ENCODE measurements at places on chromosomes 13 and 19.

- DNase-seq, result no peak
Measured at GRCh38 chr19:5542665-5543064, 25.1 kb downstream of the TINCR start.

- no peak for DNase-seq
Measured at GRCh38 chr13:104592127-104592526, 1525.9 kb upstream of the SLC10A2 start.

- DNase-seq, result no peak
Measured at GRCh38 chr13:113827021-113827420, 36.9 kb downstream of the GAS6 start.

DNA sequence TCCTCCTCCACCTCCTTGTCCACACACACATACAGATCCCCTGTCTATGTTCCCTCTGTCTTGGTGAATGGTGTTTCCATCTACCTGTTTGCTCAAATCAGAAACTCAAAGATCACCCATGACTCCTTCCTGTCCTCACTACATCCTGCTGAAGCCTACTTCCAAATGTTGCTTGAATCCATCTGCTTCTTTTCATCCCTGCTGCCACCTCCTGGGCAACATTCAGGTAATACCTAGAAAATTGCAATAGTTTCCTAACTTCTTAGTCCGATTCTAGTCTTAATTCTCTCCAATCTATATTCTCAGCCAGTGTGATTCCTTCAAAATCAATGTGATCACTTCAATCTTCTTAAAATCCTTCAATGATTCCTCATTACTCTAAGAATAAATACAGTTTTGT lies 155.5 kb upstream of the STARD13 start:
- DNase-seq, result no peak

DNA sequence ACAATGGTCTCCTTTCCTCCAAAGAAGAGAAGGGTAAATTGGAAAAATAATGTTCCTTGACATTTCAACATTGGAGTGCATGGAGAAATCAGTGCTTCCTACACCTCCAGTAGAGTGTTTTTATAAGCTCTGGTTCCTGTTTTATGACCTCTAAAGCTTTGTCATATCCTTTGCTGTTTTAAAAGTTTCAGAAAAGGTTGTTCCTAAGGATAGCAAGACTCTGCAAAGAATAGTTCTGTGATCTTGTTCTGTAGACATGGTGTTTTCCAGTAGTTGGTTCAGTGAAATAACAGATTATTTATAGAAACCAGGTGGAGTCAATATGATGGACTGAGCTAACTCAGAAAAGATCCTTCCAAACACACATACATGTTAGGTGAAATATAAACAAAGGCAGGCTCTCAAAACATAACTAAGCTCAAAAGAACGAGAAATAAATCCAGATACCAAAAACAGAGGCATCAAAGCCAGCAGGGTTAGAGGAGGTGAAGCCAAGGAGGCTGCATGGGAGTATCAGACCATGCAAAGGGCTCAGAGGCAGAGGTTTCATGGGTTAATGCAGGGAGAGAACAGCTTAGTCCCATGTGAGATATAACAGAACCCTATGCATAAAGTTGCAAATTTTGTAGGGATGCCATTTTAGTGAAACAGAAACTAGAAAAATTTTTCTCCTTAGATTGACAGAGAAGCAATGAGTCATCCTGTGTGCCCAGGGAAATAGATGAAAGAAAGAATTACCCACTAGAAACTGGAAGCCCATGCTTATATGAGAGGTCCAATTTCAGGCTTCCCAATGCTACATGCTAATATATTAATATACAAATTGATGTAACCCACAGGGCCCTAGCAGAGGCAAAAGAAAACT lies 44.3 kb downstream of the SHISA2 start:
- no peak for DNase-seq

DNA sequence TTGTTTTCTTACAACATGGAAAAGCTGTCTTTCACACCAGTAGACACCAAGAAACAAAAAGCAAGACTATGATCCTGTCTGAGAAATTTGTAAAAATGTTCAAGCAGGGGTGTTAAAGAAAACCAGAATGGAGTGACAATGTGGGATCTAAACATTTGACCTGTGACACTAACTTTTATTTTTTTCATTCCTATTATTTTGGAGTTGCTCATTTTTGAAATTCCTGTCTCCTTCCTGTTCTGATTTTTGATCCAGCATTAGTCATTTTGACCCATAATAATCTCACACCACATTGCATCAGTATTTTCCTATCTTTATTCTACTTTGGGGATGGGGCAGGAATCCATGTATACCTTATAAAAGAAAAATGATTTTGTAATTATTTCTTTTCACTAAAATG lies 164.2 kb downstream of the DLEU7 start:
- DNase-seq, result no peak

- DNase-seq, result no peak
Measured at GRCh38 chr19:10797078-10797477, 38.9 kb downstream of the TMED1 start.

GRCh38 chr19:6963937-6964336 lies 57.3 kb downstream of the MBD3L2B start:
- no peak for DNase-seq

GRCh38 chr13:20105161-20105689 lies 55.6 kb downstream of the GJA3 start:
- no peak for DNase-seq

DNA sequence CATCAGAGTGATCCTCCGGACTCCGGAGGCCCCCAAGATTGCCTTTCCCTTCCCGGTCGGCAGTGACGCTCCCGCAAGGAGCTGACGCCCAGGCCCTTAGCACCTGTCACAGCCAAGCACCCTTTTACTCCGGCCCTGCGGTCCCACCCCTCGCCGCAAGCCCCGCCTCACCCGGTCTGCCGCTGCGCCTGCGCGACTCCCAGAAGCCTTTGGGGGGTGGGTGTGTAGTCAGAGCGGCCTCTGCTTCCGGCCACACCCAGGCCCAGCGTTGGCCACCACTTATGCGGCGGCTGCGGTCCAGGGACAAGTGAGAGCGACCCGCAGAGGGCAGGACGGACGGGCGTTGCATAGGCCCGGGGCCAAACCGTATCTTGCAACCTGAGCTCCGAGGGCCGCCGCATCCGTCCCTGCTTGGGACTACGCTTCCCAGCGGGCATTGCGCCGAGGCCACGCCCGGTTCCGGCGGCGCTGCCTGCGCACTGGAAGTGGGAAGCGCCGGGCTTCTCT lies 441 bp upstream of the ZFP28 start:
- DNase-seq, result peak; percentile 98

DNA sequence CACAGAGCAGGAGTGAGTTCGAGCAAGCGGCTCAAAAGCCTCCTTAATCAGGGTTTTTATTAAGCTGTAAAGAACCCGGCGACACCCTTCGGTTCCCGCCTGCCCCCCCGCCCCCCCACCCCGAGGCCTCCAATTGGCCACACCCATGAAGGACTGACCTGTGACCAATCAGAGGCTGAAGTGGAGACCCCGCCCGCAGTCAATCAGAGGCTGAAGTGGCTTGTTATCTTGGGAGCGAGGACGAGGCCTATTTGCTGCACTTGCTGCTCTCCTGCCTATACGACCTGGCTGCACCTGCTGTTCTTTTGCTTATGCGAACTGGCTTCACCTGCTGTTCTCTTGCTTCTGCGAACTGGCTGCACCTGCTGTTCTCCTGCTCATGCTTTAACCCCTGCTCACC lies 844.9 kb downstream of the OLFM4 start:
- DNase-seq, result no peak

DNA sequence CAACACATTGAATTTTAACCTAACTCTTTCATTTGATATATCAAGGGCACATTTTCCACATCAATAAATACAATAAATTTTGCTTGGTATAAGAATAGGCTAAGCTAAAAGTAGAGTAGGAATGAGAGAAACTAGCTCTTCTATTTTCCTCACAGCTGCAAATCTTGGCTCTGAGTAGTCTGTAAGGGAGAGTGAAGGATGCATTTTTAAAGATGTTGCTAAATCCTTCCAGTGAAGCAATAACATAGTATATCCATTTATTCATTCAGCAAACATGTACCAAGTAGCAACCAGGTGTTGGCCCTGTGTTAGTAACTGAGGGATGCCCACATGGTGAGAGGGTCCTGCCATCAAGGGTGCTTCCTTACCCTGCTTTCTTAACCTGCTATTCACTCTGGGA lies 799.9 kb downstream of the PCDH9 start:
- no peak for DNase-seq

DNA sequence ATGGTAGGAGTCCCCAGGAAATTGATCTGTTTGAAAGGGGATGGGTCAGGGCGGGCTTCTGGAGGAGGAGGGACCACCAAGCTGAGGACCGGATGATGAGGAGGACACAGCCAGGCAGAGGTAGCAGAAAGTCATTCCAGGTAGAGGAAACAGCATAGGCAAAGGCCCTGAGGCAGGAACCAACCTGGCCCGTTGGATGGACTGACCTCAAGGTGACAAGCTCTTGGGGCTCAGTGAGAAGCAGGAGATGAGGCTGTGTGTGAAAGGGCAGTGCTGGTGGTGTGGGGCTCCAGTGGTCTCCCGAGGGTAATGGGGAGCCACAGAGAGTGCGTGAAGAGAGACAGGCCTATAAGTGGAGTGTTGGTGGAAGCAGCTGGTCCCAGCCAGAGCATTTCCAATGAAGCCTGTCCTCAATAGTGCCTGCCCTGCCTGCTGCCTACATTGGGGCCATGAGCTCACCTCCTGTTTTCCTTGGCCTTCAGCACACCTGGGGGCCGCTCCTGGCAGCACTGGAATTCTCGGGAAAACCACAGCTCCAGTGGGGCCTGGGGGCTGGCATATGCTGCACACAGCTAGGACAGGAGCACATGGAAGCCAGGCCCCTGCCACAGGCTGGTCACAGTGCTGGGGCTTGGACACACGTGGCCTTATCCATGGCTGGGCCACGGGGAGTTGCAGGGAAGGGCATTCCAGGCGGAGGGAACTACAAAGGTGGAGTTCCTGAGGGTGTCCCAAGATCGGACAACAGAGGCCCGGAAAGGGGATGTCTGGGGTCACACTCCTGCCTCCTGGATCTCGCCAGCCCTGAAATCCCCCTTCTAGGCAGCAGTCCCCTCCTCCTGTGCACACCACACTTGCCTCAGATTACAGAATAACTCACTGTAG lies 2.3 kb upstream of the COMP start:
- DNase-seq, result no peak

GRCh38 chr19:14003251-14004055 lies 2.7 kb downstream of the RFX1 start:
- no peak for DNase-seq

DNA sequence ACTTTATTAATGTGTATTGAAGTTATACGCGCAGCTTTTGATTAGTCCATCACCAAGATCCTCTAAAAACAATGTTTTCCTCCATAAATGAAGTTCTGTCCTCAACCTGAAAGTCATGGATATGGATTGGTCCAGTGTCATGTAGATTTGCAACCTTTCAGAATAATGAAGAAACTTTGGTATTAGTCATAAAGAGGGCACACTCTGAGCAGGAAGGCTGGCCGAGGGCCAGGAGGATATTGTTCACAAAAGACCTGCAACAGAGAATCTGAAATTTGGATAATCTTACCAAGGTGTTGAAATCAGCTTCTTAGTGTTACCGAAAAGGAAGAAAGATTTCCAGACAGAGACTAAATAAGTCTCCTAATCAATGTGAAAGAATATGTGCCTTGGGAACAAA lies 20.7 kb downstream of the CLDN10 start:
- no peak for DNase-seq

DNA sequence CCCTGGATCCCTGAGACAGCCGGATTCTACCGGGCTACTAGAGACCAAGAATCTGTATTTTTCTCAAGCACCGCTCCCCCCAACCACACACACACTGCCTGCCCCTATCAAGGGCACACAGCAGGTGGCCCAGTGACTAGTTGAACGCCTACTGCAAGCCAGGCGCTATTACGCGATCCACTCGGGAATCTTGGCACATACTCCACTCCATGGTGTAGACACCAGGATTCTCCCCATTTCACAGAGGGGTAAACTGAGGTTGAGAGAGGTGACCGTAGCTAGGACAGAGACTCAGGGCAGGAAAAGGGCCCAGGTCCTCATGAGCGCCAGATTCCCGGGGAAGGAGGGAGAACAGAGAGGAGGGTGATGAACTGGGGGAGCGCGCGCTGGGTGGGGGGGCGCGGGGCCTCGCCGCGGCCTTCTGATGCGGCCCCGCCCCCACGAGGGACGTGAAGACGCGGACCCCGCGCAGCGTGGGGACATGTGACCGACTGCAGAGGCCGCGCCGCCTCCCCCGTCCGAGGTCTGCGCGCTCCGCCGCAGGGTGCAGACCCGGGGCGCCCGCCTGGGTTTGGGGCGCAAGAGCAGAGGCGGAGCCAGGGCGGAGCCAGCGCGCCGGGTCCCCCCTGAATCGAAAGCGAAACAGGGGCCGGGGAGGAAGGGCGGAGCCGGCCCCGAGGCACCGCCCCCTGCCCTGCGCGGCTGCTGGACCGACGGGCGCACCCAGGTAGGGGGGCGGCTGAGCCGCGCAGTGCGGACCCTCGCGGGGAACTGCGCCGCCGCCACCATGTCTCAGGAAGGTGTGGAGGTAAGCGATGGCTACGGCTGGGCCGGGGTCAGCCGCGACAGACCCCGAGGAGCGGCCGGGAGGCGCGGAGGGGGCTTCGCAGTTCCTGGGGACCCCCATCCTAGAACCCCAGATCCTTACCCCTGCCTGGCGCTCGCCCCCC lies at the start of gene SHFL:
Gene SHFL (plus strand): TSS at position 677 of the 950 bp plus-strand sequence. CDS start 111 bp downstream, at position 788.
- DNase-seq, result no peak

DNA sequence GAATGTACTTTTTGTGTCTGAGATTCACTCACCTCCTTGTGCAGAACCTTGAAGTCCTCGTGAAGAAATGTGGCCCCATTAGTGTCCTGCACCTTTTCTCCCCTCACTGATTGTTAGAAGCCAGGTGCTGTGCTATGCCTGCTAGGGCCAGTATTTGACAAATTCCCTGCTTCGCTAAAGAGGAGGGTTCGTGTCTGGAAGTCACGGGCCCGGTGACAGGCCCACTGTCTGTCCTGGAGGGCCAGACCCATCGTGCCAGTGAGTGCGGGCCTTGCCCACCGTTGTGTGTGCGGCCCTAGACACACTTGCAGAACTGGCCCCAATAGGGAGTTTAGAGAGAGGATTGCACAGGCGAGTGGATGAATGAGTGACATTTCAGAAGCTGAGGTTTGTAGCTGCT lies 36.8 kb upstream of the GAS6 start:
- DNase-seq, result no peak

GRCh38 chr13:28423010-28423409 lies 71.9 kb downstream of the FLT1 start:
- DNase-seq, result no peak

DNA sequence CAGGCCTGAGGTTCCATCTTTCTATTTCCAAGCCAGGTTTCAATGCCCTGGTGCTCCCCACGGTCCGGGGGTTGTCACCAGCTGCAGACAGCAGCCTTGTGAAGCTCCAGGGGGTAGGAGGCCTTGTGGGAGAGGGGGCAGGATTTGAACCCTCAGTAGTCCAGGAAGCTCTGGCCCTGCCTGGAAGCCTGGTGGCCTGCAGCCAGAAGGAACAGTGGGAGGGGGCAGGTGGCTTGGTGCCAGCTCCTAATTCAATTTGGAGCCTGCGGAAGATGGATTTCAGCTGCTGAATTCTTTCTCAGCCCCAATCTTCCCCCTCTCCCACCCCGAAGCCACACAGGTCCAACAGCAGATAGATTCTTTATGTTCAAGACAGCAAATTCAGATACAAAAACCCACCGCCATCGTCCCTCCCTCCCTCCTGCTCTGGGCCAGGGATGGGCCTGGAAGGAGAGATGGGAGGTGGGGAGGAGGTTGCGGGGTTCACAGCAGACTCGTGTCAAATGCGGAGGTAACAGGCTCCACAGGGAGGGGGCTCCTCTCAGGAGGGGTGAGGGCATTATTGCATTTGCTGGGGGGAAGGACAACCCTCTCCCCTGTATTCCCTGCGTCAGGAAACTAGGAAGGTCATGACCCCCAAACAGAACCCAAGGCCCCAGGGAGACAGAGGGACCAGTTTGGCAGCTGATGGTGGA lies 2.4 kb upstream of the PTGER1 start:
- DNase-seq, result no peak

- DNase-seq, result no peak
Measured at GRCh38 chr19:58227964-58228584, 640 bp upstream of the ZNF544 start.
